Breast epithelium (tissue), 4 donors: ENCODE measurements at places on chromosomes 13 and 19. TPM values are rescaled to one million over a fixed set of nuclear protein-coding genes. Genes with fewer than 3 reads are reported as not detected.

GRCh38 chr13:105389373-105389772 lies 1146.1 kb downstream of the EFNB2 start:
- H3K36me3 ChIP-seq: no peaks in the 10 kb centered on the region
- no peaks in the 10 kb centered on the region for H3K27me3 ChIP-seq
- no peak for DNase-seq
- no peaks in the 10 kb centered on the region for H3K4me1 ChIP-seq
- no peak overlapping the region for H3K27ac ChIP-seq
- no peak overlapping the region for H3K4me3 ChIP-seq

The GFY gene
- total RNA-seq: not detected

- no peaks in the 10 kb centered on the region for H3K36me3 ChIP-seq
- no peaks in the 10 kb centered on the region for H3K4me1 ChIP-seq
- no peaks in the 10 kb centered on the region for H3K27me3 ChIP-seq
- DNase-seq: no peak
- H3K4me3 ChIP-seq: no peak overlapping the region
These were observed 107.6 kb upstream of the RNF113B start for GRCh38 chr13:98284679-98285078.

GRCh38 chr13:81988567-81988966 lies 1647.6 kb upstream of the SPRY2 start:
- no peaks in the 10 kb centered on the region for H3K36me3 ChIP-seq
- H3K27ac ChIP-seq: no peak overlapping the region
- H3K4me3 ChIP-seq: no peak overlapping the region
- no peaks in the 10 kb centered on the region for H3K27me3 ChIP-seq
- DNase-seq: no peak

DNA sequence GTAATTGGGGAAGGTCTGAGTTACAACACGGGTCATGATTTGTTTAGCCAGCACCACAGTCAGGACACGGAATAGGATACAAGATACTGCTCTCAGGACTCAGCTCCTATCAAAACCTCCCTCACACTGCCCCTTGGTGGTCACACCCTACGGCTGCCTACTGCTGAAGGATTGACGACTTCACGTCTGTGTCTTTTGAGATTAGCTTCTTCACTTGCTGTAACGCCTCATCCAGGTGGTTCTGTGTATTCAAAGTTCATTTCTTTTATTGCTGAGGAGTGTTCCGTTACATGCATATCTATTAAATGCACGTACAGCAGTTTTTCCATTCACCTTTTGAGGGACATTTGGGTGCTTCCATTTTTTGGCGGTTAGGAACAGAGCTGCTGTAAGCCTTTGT lies 46.3 kb downstream of the URI1 start:
- no peaks in the 10 kb centered on the region for H3K36me3 ChIP-seq
- H3K4me3 ChIP-seq: no peak overlapping the region
- H3K27me3 ChIP-seq: no peaks in the 10 kb centered on the region
- no peak overlapping the region for H3K27ac ChIP-seq
- H3K4me1 ChIP-seq: no peaks in the 10 kb centered on the region

GRCh38 chr13:104693126-104693525 lies 1626.9 kb upstream of the SLC10A2 start:
- H3K27ac ChIP-seq: no peak overlapping the region
- DNase-seq: no peak
- no peak overlapping the region for H3K4me3 ChIP-seq
- no peaks in the 10 kb centered on the region for H3K27me3 ChIP-seq
- no peaks in the 10 kb centered on the region for H3K4me1 ChIP-seq

The MAP3K10 gene
- total RNA-seq: 6.1 TPM

DNA sequence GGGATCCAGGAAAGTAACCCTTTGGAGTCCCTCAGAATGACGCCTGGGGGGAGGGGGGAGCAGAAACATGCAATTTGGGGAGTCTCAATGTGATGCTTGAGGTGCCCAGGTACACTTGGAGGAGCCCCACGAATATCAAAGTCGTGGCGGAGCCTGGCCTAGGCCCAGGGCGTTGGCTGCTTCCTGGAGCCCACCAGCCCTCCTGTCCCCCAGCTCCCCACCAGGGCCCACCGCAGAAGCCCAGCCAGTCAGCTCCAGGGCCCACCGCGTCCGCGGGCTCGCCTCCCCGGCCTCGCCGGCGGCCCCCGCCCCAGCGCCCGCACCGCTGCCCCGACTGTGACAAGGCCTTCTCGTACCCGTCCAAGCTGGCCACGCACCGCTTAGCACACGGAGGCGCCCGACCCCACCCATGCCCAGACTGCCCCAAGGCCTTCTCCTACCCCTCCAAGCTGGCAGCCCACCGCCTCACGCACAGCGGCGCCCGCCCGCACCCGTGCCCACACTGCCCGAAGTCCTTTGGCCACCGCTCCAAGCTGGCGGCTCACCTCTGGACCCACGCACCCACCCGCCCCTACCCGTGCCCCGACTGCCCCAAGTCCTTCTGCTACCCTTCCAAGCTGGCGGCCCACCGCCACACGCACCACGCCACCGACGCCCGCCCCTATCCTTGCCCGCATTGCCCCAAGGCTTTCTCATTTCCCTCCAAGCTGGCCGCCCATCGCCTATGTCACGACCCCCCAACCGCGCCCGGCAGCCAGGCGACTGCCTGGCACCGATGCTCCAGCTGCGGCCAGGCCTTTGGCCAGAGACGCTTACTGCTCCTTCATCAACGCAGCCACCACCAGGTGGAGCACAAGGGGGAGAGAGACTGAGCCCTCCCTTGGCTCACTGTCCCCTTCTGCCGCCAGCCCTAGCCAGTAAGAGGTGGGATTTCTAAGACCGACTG lies 2.1 kb downstream of the ZNF575 start:
- no peaks in the 10 kb centered on the region for H3K36me3 ChIP-seq
- H3K4me3 ChIP-seq: peak overlapping the region; percentile 71
- H3K4me1 ChIP-seq: no peaks in the 10 kb centered on the region
- H3K27ac ChIP-seq: peak overlapping the region; percentile 82

The BEST2 gene
- not detected for total RNA-seq

DNA sequence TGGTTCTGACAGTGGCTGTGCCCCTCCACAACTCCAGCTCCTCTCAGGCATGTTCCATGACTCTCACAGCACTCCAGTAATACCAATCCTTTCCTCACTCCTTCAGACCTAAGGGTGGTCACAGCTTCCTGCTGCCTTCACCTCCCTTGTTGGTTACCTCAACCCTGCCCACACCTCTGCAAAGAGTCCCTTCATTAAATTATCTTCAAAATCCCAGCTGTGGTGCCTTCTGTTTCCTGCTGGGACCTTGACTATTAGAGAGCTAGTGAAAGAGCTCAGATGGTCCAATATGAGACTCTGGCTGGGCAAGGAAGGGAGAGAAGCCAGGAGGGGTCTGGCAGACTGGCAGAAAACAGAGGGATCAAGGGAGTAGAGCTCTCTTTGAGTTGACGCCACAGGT lies 26.1 kb downstream of the DEDD2 start:
- H3K27me3 ChIP-seq: no peaks in the 10 kb centered on the region
- H3K4me3 ChIP-seq: no peak overlapping the region
- DNase-seq: no peak
- no peak overlapping the region for H3K27ac ChIP-seq

DNA sequence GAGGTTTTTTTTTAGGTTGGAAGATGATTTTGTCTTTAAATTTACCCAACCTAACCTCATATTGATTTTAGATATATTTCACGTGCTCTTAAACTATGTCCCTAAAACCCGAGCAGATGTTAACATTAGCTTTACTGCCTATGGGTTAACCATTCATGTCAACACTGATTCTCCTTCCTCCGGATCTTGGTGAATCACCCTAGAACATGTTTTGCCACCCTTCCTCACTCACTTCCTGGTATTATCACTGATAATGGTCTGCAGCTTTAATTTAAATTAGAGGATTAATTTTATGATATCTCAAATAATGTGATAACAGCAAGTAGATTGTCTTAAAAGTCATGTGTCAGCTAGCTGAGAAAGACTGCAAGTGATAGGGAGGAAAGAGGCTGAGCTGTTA lies 31.9 kb downstream of the HTR2A start:
- H3K27me3 ChIP-seq: no peaks in the 10 kb centered on the region
- DNase-seq: no peak
- H3K27ac ChIP-seq: no peak overlapping the region
- H3K36me3 ChIP-seq: no peaks in the 10 kb centered on the region

GRCh38 chr13:19590423-19590822 lies 29.1 kb upstream of the TPTE2 start:
- no peaks in the 10 kb centered on the region for H3K27me3 ChIP-seq
- H3K27ac ChIP-seq: no peak overlapping the region
- DNase-seq: no peak
- no peaks in the 10 kb centered on the region for H3K36me3 ChIP-seq
- H3K4me1 ChIP-seq: no peaks in the 10 kb centered on the region
- H3K4me3 ChIP-seq: no peak overlapping the region

DNA sequence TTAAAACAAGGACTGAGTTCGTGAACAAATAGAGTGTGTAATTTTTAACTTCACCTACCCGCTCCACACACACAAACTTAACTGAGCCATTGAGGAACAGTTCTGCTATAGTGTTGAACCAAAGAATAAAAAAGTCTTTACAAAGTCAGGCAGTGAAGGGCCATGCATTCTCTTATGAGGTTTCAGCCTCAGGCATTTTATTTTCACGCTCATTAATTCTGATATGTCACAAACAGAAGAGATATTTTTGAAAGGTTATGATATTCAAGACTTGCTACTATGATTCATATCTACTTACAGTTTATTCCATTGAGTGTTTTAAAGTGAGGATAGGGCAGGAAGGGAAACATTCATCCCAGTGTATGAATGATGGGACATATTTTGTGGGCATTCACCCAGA lies 282.2 kb downstream of the SLITRK5 start:
- DNase-seq: no peak
- no peaks in the 10 kb centered on the region for H3K36me3 ChIP-seq
- no peaks in the 10 kb centered on the region for H3K4me1 ChIP-seq
